ENCODE measurements at places on chromosomes 16 and 17.
A peak's percentile ranks its signal among the peaks of the same experiment; 100 is the strongest.

- no peak for DNase-seq
Measured at GRCh38 chr17:685006-685405, 29.6 kb downstream of the VPS53 start.

DNA sequence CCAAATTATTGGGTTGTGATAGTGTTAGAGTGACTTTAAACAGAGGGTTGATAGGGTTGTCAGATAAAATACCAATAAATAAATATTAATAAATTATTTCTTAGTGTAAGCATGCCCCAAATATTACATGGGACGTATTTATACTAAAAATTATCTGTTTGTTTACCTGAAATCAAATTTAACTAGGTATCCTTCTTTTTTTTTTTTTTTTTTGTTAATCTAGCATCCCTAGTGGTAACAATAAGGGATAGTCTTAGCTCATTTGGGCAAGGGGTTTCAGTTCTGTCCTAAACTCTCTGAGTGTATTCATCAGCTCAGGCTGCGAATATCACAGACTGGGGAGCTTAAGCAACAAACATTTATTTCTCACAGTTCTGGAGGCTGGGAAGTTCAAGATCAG lies 1.3 kb downstream of the CLEC19A start:
- no peak for DNase-seq

DNA sequence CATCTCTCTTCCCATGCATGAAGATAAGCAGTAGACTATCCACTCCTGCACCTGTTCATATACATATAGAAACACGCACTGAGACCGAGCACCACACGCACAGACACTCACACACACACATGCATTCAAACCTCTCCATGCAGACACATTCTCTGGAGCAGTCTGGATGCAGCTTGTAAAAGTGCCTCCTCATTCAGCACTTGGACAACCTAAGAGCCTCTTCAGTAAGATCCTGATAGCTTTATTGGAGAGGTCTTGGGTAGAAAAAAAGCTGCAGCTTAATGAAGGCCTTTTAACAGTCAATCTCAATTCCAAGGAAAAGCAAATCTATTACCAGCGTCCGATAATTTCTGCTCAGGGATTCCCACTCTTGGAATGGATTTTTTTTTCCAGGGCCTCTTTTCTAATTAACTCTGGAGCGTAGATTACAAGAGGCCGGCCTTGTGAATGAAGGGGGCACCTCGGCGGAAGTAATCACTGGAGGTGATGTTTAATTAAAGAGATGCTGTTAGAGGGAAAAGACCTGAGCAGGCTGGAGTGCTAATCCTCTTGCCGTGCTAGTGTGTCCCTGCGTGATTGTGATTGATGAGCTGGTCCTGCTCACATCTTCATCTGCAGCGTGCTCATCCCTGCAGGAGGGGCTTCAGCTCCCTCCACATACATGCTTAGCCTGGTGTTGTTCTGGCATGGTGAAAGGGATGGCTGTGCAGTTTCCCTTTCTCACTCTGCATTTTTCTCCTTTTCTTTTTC lies 155.1 kb downstream of the RBFOX1 start:
- no peak for DNase-seq

DNA sequence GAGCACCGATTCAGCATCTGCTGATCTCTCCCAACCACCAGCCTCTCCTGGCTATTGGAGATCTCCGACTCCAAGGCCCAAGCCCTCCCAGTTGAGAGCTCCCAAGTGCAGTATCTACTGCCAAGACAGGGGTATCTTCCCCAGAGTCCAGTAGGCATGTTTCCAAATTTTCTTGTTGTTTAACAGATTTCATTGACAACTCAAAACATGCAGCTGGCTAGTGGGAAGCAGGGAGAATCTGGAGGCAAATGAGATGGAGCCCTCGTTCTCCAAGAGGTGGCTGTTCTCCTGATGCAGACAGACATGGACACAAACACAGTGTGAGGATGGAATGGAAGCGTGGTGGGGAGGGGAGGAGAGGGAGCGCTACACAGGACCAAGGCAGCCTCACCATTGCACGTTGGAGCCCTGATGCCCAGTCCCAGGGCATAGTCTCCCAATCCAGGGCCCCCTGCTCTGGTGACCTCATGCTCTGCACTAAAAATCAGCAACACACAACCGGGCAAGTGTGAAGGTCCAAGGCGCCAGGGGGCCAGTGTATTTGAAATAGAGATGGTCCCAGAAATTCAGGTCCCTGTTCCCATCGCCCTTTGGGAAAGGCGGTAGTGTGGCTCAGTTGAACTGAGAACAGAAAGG lies 31.7 kb downstream of the SMARCE1 start:
- no peak for DNase-seq

DNA sequence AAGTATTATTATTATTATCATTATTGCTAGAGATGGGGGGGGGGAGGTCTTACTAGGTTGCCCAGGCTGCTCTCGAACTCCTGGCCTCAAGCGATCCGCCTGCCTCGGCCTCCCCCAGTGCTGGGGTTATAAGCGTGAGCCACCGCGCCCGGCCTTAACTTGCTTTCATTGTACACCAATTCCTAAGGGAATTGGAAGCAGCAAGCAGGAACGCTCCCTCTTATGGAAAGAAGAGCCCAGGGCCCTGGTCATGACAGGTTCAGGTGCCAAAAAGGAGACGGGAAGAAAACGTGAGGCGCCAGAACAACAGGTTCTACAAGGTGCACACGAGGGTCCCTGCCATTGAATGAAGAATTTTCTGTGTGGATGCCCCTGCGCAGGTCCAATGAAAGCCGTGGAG lies 540 bp upstream of the RPL38 start:
- DNase-seq, result no peak

DNA sequence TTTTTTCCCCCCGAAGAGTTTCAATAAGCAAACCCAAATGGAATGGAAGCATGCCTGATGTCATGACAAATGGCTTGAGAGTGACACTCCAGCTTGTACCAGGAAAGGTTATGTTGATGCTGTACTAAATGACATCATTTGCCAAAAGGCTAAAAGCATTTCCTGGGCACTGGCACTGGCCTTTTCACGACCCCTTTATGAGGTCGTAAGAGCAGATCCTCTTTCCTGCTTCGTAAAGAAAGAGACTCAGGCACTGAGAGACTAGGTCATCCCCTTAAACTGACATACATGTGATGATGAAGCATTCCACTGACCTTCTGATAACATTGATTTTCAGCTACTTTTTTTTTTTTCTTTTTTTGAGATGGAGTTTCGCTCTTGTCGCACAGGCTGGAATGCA lies 30.5 kb downstream of the CEP295NL start:
- no peak for DNase-seq

DNA sequence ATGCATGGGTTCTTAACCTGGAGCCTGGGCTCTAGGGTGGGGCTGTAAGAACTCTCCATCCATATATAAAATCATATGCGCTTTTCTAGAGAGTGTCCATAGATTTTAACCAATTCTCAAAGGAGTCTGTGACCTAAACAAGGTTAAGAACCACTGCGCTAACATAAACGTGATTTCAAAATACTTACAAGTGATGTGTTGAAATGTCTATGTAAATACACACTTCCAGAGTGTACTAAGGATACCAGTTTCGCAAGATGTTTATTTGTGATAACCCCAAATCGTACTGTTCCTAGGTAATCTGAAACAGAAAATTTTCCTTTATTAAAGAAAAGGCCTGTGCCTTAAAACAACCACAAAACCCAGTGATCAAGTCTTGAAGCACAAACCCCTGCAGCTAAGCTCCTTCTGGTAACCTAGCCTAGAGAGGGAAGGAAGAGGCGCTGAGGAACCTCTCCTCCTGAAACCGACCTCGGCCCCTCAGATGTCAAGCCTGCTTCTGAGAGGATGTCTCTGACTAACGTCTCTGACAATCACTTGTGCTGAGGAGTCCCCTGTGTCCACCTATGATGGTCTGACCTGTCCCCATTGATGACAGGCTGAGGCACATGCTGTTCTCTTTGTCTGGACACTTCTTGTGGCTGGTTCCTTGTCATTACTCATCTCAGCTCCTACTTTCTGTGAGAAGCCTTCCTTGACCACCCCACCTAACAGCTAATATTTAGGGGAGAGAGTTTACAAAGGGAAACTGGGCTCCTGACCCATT lies 32.2 kb downstream of the SNN start:
- DNase-seq, result peak; percentile 36

DNA sequence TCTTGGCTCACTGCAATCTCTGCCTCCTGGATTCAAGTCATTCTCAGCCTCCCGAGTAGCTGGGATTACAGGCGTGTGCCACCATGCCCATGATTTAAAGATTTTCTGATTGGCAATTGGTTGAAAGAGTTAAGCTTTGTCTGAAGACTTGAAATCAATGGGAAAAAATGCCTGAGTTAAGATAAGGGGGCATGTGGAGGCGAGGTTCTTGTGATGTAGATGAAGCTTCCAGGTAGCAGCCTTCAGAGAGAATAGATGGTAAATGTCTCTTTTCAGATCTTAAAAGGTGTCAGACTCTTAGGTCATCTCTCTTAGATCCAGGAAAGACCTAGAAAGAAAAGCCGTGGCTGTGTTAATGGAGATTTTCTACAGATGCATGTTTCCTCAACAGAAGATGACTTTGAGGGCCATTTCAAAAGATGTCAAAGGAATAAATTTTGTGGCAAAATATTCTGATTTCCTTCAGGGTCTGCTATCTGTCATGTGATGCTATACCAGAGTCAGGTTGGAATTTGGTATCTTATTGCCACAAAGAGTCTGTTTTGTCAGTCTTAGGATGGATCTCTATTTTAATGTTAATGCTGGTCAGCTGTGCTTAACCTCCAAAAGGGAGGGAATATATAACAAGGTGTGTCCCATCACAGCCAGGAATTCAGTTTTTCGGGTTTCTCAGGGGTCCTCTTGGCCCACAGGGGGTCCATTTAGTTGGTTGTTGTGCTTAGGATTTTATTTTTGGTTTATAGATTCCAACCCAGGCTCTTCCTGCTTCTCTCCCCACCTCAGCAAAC lies 58.3 kb upstream of the AKTIP start:
- no peak for DNase-seq

DNA sequence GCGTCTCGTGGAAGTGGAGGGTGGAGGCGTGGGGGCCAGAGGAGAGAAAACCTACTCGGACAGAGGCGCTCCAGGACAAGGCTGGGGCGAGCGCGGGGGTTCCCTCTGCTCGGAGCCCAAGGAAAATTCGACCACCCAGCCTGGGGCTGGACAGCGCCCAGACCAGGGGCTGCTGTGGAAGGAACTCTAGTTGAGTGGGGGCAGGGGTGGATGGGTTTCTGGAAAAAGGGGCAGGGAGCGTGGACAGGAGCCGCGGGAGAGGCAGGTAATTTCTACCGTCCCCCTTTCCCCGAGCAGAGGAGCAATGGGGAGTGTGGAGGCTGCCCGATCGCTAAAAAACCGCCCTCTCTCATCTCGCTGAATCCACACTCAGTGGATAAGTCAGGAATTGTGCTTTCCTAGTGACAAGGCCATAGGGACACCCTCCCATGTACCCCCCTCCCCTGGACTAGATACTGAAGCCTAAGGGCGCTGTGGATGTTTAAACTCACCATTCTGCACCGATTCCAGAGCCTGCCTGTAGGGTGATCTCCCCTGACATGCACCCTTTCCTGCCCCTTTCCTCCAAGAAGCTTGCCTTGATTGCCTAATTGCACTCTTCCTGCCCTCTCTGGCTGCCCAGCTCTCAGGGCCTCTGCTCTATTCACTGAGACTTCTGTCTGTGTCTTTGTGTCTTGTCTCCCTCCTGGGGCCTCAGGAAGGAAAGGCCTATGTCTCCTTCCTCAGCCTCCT lies 90.7 kb upstream of the TMEM97 start:
- DNase-seq, result no peak

DNA sequence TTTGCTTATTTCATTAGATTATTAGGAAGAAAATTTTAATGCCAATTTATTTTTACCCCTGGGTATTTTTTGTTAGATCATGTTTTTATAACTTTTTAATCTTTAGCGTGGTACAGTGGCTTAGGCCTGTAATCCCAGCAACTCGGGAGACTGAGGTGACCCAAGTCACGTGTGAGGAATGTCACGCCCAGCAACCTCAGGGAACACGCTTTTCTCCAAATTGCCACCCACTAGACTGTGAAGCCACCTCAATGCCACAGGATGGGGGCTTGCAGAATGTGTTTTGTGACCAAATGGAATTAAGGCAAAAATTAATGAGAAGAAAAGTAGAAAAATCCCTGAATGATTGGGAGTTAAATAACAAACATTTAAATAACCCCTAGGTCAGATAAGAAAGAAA lies 141.8 kb downstream of the LAT start:
- no peak for DNase-seq

- DNase-seq, result no peak
Measured at GRCh38 chr17:79125503-79125902, 50.9 kb downstream of the ENGASE start.

GRCh38 chr17:61381537-61381936 lies 18.1 kb upstream of the TBX2 start:
- no peak for DNase-seq

DNA sequence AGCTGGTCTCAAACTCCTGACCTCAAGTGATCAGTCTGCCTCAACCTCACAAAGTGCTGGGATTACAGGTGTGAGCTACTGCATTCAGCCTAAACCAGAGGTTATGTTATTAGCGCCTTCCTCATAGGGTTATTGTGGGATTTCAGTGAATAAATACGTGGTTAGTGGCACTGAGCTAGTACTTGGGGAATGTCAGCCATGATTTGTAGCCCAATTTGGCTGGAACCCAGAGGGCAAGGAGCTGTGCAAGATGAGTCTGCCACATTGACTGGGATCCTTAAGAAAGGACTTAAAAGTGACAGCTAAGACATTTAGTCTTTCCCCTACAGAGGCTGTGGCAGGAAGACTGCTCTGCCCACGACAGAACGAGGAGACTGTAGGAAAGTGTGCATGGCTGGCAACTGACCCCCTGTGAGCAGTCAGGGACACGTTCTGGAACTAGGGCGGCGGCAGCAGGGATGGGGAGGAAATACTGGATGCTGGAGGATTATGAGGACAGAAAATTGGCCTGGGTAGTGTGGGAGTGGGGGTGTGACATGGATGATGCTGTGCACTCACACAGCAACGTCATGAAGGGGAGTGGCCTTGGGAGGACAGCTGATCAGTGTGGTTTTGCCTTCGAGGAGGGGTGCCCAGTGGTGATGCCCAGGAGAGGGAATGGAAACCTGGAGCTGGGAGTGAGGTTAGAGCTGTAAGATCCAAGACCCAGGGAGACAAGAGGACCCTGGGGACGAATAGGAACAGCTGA lies 14.6 kb downstream of the ATP5PD start:
- peak; percentile 74 for DNase-seq

- DNase-seq, result no peak
Measured at GRCh38 chr16:24955975-24956731, 59.0 kb downstream of the ARHGAP17 start.

GRCh38 chr16:55498101-55498500 lies 10.8 kb upstream of the LPCAT2 start:
- DNase-seq, result no peak

- no peak for DNase-seq
Measured at GRCh38 chr17:41510251-41511065, 5.0 kb upstream of the KRT13 start.

DNA sequence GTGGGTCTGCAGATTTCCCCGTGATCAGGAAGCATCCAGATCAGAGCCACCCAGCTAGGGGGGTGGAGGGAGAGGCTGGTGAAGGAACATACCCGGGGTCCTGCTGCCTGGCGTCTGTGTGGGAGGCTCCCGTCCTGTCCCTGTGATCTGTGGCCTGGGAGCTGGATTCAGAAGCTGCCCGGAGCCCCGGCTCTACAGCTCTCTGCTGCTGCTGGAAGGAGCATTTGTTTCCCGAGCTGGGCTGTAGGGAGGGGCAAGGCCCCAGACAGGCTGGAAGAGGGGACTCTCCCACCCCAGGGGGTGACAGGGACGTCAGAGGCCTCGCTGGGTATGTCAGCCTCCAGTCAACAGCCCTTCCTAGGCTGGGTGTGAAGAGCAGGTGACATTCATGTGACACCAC lies 10.2 kb downstream of the SOX8 start:
- DNase-seq, result no peak

- DNase-seq, result no peak
Measured at GRCh38 chr17:32311028-32311536, 30.9 kb downstream of the C17orf75 start.

GRCh38 chr16:49275050-49275730 lies 6.4 kb downstream of the CBLN1 start:
- DNase-seq, result no peak

Measured in activated CD8-positive, alpha-beta memory T cell treated with anti-CD3 and anti-CD28 coated beads, Interleukin-2, amount 10 ng/mL, durations not matched to agents 7 days and 5 days (primary cell).